ENCODE measurements at places on chromosomes 1 and 21.

DNA sequence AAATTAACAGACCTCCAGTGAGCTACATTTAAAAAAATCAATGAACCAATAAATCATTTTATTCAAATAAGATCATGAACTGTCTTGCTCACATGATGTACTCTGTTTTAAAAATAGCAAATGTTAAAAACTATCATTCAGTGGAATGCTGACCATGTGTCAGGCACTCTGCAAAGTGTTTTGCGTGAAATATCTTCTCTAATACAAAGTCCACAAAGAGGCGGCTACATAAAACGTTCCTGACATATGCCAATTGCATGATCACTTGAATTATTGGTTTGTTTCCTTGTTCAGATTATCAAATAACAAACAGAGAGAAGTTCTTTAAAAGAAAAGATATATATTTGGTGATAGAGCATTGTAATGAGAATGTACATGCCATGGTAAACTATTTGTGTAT, 10.7 kb downstream of the FMO2 start:
- no peak for DNase-seq

- DNase-seq: no peak
These were observed 3.4 kb downstream of the HES2 start for GRCh38 chr1:6416295-6416656.

GRCh38 chr21:42233067-42233961, 14.4 kb downstream of the ABCG1 start:
- DNase-seq: no peak

GRCh38 chr1:191869790-191870312, 288.4 kb upstream of the RGS18 start:
- no peak for DNase-seq

DNA sequence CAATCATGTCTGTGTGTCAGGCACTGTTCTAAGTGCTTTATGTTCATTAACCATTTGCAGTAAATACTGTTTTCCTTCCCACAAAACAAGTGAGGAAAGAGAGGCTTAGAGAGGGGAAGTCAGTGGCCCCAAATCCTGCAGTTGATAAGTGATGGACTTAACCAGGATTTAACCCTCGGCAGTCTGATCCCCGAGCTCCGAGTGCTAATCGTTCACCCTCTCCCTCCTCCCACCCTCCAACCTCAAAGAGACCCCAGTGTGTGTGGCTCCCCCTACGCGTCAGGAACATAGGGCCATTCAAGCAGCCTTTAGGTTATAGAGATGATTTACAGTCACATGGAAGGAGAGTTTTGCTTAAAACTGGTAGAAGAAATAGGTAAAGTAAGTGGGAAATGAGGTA, 47.2 kb downstream of the SCCPDH start:
- DNase-seq: no peak

DNA sequence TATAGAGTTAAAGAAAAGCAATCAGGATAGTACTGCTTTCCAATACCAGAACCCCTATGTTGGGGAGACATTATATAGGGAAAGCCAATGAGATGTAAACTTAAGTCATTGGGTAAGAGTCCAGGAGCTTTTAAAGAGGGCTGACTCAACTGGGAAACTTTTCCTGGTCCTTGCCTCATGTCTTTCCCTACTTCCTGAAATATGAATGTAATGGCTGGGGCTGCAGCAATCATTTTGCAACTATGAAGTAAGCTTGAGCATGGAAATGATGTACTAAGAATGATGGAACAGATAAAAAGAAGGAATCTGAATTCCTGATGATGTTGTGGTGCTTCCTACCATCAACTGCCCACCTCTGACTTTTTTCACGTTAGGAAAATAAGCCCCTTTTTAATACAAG, 55.7 kb downstream of the WDR3 start:
- DNase-seq: no peak

- peak; percentile 68 for DNase-seq
These were observed 1.9 kb downstream of the RIMS3 start for GRCh38 chr1:40663324-40664166.

- DNase-seq: no peak
These were observed 1.0 kb downstream of the C1orf198 start for GRCh38 chr1:230867101-230867902.

DNA sequence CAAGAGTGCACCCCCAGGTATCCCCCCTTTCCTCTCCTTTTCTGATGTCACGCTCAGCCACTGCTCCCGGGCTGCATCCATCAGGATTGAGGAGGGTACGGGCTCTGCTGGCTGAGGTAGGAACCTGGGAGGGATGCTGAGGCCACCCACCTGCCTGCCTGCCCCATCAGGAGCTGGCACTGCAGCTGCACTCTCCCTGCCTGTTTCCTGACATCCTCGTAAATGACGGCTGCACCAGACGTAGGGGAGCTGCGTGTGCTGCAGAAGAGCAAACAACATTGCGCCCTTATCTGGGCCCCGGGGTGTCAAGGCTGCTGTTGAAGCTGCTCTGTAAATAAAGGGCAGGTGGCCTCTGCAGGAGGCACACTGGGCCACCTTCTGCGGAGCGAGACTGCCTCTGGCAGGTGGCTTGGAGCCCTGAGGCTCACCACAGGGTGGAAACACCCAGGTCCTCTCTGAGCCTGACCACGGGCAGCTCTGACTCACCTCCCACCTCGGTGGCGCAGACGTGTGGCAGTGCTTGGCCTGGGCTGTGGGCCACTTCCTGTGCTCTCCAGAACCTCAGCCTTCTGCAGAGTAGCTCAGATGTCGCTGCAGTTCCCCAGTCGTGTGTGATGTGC, 30.9 kb downstream of the SNAP47 start:
- peak; percentile 89 for DNase-seq

DNA sequence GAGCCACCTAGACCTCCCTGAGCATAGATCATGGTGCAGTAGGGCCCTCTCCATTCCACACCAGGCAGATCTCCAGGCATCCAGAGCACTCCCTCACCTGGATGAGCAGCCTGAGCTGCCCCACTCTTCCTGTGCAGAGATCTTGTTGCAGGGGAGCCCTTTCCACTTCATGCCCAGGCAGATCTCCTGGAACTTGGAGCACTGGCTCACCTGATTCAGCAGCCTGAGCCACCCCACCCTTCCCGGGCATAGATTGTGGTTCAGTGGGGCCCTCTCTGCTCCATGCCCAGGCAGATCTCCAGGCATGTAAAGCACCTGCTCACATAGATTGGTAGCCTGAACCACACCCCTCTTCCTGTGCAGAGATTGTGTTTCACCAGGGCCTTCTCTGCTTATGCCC, 78.0 kb downstream of the SEC16B start:
- no peak for DNase-seq

- DNase-seq: no peak
These were observed 2.9 kb downstream of the ABCA4 start for GRCh38 chr1:94118013-94118412.

DNA sequence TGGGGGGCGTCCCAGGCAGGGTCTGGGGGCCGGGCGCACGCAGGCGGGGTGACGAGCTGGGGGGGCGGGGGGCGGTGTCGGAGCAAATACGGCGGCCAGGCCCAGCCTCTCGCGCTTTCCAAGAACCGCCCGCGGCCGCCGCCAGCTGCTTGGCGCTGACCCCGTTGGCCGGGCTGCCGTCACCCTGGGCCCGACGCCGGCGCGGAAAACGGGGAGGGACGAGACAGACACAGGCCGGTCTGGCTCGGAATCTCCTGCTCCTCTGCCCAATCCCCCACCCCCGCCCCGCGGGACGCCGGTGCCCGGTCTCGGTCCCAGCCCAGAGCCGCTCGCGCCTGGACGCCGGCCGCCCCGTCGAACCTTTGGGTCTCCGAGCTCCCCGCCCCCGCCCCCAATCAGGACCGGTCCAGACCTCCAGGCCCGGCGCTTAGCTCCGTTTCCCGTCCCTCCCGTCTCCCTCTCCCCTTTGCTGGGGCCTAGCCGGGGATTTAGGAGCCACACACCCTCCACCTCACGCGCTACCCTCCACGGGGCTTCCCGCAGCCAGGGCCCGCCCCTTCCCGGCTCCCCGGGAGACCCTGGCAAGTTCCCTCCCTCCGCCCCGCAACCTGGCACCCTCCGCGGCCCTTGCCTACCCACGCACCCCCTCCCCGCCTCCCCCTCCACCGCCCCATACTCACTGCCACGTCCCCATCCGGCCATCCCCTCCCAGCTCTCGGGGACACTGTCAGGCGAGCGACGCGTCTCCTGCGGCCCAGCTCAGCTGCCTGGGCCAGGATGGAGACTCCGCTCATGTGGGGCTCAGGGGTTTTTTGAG, 800 bp upstream of the MMP23B start:
- DNase-seq: no peak

- no peak for DNase-seq
These were observed 100.4 kb downstream of the MRPL39 start for GRCh38 chr21:25506887-25507286.

DNA sequence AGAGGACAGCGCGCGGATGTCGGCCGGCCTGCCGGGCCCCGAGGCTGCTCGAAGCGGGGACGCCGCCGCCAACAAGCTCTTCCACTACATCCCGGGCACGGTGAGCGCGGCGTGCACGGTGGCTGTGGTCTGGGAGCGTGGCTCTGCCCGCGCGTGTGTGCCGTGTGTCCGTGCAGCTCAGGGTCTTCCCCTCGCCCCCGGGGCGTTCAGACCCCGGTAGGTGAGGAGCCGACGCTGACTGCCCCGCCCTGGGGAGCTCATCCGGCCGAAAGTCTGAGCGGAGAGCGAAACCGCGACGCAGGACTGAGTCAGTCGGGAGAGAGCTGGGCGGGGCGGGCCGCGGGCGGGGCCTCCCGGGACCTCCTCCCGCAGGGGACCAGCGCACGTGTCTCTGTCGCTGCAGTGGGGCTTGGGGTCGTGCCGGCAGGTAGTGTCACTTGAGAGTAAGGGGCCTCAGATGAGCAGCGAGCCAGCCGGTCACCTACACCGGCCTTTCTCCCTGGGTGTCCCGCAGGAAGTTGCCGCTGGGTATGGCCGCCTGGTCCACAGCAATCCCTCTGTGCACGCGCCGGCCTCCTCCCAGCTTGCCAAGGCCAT, 520 bp downstream of the PLEKHN1 start:
- DNase-seq: peak; percentile 32

DNA sequence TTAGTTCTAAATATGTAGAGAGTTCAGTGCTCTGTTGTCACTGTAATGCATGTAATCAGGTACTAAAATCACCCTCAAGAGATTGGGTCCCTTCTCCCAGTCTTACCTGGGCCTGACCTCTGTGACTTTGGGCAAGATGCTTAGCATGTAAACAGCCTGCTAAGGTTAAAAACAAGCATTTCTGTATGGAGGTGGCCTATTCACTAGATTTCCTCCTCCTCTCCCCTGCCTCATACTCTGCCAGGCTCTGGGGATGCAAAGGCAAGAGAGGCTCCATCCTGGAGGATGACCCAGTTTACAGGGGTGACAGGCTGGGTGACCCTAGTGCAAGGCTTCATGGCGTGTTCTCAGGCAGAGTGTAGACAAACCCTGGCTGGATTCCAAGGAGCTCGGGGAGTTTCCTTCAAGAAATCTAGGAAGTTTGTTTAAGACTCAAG, 28.8 kb downstream of the VANGL2 start:
- no peak for DNase-seq

- DNase-seq: no peak
These were observed 22.4 kb upstream of the ARHGAP29 start for GRCh38 chr1:94259635-94260289.

DNA sequence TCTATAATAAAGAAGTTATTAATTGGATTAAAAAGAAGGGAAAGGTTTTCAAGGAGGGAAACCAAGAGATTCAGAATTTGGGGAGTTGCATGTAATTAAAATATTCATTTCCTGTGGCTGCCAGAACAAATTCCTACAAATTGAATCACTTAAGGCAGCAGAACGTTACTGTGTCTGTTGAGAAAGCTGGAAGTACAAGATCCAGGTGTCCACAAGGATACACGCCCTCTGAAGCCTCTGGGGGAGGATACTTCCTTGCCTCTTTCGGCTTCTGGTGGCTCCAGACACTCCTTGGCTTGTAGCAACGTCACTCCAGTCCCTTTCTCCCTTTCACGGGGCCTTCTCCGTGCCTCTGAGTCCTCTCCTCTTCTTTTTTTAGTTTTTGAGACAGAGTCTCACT, 67.9 kb downstream of the KAZN start:
- no peak for DNase-seq

- DNase-seq: no peak
These were observed 15.4 kb downstream of the FMOD start for GRCh38 chr1:203335503-203335902.

- no peak for DNase-seq
These were observed 370.6 kb downstream of the PTPRC start for GRCh38 chr1:199009447-199009846.

DNA sequence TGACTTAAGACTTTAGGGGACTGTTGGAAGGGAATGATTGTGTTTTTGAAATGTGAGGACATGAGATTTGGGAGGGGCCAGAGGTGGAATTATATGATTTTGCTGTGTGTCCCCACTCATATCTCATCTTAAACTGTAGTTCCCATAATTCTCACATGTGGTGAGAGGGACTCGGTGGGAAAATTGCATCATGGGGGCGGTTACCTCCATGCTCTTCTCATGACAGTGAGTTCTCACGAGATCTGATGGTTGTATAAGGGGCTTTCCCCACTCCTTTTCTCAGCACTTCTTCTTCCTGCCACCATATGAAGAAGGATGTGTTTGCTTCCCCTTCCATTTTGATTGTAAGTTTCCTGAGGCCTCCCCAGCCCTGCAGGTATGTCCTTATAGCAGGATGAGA, 35.0 kb upstream of the SCAF4 start:
- no peak for DNase-seq

GRCh38 chr1:114034567-114035303, 55.5 kb downstream of the OLFML3 start:
- no peak for DNase-seq

- DNase-seq: no peak
These were observed 42.4 kb downstream of the TNFSF4 start for GRCh38 chr1:173164686-173165085.

GRCh38 chr1:198276241-198276640, 119.4 kb downstream of the NEK7 start:
- no peak for DNase-seq

- DNase-seq: no peak
These were observed 672.6 kb upstream of the NEGR1 start for GRCh38 chr1:72954943-72955342.

- DNase-seq: no peak
These were observed 2.0 kb upstream of the ATF3 start for GRCh38 chr1:212606395-212607205.

DNA sequence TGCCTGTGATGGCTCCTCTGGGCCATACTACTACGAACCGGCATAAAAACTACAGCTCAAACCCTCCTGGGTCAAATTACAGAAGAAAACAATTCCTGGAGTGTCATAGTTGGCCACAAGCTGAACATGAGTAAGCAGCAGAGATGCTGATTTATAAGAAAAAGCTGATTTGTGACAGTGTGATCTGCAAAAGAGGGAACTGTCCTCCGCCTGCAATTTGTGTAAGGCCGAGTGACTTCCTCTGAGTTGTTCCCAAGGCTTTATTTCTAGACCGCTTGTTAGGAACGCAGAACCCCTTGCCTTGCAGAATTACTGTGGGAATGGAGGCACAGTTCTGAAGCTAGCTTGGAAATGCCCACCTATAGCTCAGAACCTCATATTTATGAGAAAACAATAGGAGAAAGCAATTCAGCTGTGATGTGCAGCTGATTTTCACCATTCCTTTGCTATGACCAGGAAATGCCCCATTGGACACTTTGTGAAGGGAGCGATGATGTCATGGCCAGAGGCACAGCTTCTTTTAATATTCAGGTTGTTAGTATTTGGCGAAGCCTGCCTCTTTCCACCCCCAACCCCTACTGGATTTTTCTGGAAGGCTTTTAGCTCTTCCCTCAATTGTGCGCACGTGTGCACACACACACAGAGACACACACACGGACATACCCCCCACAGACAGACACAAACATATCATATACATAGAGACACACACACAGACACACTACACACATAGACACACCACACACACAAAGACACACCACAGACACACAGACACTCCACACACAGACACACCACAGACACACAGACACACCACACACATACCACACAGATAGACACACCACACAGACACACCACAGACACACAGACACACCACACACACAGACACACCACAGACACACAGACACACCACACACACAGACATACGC, 47.6 kb downstream of the IER5 start:
- no peak for DNase-seq

Data from DMS79 treated with DMSO at 0.1 percent for 48 hours (cell line).